ENCODE measurements at places on chromosomes 5 and 9.

DNA sequence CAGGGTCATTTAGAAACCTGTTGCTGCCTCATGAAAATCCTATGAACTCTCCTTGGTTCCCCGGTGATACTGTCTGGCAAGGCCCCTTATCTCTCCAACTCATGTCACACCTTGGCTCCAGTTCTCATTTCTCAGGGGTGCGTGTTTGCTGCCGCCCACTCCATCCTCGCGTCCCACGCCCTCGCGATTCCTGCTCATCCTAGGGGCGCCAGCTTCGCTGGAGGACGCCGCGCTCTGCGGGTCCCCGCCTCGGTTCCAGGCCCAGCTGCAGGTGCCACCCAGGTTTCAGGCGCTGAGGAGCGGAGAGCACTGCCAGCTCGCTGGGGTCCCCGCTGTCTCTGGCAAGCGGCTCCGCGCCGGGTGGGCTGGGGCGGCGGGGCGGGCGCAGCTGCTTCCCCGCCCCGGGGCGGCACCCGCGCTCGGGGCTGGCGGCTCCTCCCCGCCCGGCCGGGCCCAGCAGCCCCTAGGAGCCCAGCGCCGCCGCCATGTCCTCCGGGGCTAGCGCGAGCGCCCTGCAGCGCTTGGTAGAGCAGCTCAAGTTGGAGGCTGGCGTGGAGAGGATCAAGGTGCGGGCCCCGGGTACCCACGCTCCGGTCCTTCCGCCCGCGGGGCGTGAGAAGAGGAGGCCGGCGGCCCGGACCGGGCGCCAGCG is at the start of gene GNG10:
Gene GNG10, plus strand, starts transcription at position 456 of the 652 bp plus-strand sequence. Its CDS starts 30 bp downstream, at position 486.
- DNase-seq = peak; percentile 7

DNA sequence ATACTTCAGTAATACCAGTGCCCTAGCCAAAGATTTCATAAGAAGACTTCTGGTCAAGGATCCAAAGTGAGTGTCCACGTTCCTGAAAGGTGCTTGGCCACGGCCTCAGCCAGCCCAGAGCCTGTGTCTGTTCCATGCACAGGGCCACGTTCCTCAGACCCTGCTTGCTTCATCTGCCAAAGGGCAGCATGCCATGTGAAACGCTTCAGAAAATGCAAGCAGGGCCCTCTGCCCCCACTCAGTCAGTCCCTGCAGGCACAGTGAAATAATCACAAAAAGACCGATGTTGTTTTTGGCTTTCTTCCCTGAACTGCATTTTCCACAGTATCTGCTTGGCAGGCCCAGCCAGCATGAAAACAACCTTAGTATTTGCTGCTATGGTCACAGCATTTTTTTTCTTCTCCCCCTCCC is 85.5 kb upstream of the CTSL start:
- no peak for DNase-seq

DNA sequence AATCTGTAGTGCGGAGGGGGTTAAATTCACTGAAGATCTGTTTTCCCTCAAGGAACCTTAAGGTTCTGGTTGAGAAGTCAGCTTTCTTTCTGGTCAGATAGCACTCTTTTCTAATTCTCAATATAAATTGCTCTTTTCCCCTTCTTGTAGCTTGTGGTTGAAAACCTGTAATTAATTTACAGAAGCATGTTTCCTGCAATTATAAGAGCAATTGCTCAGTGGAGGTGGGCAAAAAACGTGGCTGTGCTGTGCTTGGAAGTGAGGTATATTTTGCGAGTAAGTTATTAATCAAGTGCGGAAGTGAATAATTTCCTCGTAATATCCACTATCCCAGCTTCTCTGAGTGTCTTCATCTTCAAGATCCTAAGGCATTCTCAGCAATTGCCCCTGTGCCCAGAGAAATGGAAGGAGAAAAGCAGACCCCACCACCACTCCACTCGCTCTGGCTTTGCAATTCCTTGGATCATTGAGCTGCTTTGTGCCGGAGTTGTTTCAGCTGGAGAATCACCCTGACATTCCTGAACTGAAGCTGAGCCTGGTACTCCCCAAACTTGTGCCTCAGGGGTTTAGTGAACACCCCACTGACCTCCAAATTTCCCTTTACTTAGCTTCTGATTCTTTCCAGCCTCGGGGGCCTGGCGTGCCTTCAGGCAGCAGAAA is 140.6 kb downstream of the LRRC70 start:
- DNase-seq = no peak

- no peak for DNase-seq
Observed at GRCh38 chr9:4318741-4319140, 18.9 kb upstream of the GLIS3 start.

DNA sequence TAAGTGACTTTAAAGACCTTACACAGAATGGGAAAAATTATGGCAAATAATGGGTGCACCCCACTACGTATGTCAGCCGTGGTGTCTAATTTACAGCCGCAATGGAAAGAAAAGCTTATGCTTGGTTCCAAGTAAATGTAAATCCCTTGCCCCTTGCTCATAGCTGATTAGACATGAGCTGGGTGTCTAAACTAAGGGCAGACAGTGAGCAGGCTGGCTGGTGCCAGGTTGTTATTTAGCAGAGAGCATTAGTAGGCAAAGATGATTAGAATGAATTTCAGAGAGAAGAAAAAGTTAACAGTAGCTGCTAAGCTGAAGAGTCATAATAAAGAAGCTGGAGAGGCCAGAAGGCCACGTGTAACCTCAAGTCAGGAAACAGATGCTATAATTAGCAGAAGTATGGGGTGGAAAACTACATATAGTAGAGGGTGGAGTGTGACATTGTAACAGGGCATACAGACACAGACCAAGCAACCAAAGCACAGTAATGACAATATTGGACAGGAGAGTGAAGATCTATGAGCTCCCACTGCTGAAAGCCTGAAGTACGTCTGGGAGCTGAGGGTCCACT is 257.7 kb downstream of the MCTP1 start:
- no peak for DNase-seq

- no peak for DNase-seq
Observed at GRCh38 chr5:439636-440035, 3.3 kb upstream of the EXOC3 start.

DNA sequence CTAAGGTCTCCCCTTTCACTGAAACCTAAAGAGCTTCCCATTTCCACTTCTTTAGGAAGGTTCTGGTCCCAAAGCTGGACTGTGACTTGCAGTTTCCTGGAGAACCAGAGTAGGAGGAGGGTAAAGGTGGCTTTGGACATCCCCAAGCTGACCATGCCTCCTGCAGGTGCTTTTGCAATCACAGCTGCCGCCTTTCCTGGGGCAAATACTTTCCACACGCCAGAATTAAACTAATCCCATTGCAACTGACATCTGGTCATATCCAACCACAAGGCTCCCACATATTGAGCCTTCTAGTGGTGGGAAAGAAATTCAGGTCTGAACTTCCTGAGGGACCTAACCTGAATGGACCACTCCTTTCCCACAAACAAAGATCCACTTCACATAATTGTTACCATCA is 92.7 kb downstream of the NRG2 start:
- DNase-seq = no peak

- DNase-seq = no peak
Observed at GRCh38 chr5:116640236-116640635, 65.6 kb upstream of the SEMA6A start.

DNA sequence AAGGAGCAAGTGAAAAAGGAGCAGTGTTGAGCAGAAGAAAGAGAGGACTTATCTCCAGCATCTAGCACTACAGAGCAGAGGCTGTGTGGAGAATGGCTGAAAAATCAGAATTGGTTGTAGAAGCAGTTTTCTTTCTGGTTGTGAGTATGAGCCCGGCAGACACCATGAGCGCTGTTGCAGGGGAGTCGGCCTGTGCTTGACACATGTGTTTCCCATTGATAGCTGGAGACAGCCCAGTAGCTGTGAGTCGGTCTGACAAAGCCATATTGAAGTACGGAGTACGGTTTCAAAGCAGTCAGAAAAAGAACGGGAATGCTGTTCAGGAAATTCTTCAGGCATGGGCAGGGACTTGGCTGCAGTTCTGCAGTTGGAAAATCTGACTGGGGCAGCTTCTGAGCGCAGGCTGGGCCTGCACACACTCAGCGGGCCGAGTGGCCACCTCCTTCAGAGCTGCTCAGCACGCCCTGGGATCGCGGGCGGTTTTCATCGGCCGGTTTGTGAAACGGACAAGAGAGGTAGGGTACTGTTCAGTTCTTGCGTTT is at the start of gene SGCD:
Gene SGCD, plus strand, starts transcription at position 447 of the 542 bp plus-strand sequence.
- DNase-seq = no peak

GRCh38 chr5:74156728-74157383 is 483.7 kb downstream of the ENC1 start:
- no peak for DNase-seq

DNA sequence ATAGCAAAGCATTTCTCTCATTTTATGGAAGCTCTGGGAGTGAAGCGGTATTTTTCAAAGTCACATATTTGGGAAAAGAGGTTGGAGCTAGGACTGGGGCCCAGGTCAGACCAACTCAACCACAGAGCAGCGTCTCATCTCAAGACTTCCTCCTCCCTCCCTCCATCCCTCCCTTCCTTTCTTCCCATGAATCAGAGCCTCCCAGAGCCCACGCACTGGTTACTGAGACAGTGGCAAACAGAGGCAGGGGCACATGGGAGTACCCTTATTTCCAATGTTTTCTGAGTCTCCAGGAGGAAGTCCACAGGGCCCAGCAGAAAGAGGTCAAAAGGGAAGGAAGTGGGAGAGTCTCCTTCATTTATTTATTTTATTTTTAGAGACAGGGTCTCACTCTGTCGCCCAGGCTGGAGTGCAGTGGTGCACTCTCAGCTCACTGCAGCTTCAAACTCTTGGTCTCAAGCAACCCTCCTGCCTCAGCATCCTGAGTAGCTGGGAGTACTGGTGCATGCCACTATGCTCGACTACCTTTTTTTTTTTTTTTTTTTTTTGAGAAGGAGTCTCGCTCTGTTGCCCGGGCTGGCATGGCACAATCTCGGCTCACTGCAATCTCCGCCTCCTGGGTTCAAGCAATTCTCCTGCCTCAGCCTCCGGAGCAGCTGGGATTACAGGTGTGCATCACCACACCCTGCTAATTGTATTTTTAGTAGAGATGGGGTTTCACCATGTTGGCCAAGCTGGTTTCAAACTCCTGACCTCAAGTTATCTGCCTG is 52.5 kb upstream of the CDKN2AIPNL start:
- no peak for DNase-seq

- DNase-seq = no peak
Observed at GRCh38 chr5:72252574-72253155, 67.4 kb downstream of the MRPS27 start.

DNA sequence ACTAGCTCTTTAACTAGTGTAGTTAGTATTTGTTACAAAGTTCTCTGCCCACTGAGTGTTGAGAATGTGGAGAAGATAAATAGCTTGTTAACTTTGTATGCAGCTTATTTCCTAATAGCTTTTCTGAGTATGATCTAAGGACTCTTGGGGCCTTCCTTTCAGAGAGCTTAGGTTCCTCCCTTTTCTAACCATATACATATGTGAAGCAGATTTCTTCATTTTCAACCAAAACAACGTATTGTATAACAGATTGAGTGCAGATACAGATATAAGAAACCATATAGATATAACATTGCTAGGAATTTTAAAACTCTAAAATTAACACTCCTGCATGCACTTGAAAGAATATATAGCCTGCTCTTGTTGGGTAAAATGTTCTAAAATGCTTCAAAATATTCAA is 70.4 kb downstream of the SCAMP1 start:
- no peak for DNase-seq

DNA sequence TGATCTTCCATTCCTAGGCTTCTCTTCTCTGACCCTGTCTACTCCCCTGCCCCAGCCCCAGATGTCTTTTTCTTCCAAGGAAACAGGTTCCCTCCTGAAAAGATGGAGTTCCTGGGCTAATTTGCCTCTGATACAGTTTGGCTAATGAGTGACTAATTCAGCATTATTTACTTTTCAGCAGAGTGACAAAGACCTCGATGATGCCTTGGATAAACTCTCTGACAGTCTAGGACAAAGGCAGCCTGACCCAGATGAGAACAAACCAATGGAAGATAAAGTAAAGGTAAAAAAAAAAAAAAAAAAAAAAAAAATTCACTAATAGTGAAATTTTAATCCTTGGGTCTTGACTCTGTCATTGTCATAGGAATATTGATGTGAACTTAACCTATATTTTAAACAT is 42.7 kb downstream of the ERAP1 start:
- DNase-seq = no peak

DNA sequence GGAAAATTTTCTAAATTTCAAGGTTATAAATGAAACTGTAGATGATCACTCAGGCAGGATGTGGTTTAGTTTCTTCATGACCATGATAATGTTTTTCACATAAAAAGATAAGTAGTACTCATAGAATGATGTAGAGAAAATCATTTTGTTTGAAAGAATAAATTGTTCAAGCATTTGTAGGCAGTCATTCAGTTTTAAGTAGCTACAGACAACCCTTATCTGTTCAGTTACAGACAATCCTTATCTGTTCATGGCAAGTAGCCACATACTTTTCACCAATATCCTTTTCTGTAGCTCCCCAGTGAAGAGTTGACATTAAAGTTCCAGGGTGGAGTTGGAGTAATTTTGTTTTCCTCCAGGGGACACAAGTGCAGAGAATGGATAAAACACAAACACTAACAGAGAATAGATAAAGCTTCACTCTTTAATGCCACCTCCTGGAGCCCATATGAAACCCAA is 278.1 kb upstream of the TNC start:
- DNase-seq = no peak

- no peak for DNase-seq
Observed at GRCh38 chr9:89526667-89527066, 28.8 kb upstream of the SEMA4D start.

Data from cortex of kidney (tissue), 1 donor.